HFF-Myc (cell line): ENCODE measurements at places on chromosomes 12 and 14.

GRCh38 chr12:9948606-9949296 lies 16.6 kb upstream of the CLEC2A start:
- no peak for DNase-seq

DNA sequence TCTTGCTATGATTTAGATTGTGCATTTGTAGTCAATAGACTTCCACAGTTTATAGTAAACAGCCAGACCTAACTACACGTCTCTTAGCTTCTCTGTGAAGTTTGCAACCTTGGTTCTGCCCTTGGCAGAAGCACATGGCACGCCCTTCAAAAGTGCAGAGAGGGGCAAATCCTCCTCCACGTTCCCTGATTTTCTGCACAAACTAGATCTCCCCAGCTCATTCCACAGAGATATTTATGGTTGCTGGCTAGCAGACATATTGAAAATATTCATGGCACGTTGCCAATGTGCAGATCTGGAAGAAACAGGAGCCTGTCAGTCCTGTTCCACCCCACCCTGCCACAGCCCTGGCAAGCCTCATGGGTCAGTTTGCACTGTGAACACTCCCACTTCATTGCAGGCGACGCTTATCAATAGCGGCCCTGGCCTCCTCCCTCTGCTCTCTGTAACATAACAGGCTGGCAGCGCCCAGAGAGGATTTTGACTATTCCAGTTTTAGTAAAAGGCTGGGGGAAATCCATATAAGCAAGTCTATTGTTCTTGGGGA lies 6.5 kb upstream of the LGALS3 start:
- DNase-seq = no peak

- DNase-seq = no peak
These were observed 5.3 kb downstream of the KRT81 start for GRCh38 chr12:52285851-52286530.

DNA sequence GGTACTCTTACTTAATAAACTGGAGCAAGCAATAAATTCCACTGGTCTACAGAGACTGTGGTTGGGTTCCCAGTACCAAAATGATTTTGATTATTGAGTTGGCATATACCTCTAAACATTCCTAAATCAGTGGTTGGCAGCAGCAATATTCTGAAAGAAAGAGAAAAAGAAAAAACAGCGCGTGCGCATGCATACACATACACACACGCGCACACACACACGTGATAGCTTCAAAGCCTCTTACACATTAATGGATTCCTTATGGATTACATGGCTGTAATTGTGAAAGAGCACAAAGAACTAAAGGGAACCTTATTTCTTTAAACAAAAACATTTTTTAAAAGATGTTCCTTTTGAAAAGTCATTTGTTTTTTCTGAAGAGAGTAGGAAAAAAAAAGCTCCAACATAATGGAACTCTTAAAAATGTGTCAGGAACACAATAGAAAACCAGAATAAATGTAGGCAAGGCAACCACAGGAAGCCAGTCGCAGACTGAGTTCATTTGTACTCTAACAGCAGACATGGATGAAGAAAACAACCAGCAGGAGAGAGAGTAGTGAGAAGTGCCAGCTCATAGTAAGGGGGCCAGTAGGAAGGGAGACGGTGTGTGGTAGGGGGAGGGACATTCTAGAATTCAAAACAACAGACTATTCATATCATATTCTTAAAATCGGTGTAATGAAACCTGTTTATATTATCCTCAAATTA lies 80.0 kb downstream of the DRAM1 start:
- DNase-seq = no peak

DNA sequence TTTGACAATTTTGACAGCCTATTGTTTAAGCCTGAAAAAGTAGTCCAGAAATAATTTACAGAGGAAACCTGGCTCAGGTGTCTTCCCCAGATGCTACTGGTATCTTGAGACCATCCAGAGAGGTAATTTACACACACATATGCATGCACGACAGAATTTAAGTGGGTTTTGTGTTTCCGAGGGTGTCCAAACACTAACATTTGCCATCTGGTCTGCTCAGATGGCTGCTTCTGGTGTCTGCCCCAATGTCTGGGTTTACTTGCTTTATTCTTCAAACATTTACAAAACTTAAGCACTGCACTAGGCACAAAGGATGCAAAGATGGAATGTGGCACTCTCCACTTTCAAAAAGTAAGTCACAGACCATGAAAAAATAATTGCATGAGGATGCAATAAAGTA lies 226.6 kb upstream of the EGLN3 start:
- no peak for DNase-seq
